Right lobe of liver (tissue), 6 donors: ENCODE measurements at places on chromosomes 6 and 20.
A peak's percentile ranks its signal among the peaks of the same experiment; 100 is the strongest.

DNA sequence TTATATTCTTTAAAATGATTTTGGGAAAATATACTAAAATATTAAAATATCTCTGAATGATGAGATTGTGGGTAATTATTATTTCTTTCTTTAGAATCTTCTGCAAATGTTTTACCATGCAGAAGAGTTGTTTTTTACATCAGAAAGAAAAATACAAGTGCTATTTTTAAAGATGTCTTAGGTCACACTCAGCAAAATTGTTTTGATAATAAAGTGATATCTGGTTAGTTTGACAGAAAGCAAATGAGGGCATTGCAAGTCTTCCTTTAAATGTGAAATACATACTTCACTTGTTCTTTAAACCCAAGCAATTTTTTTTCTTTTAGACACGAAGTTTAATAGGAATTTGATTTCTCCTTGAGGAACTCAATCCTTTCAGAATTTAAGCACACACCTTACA is 43.6 kb upstream of the STXBP5 start:
- no peak for DNase-seq

DNA sequence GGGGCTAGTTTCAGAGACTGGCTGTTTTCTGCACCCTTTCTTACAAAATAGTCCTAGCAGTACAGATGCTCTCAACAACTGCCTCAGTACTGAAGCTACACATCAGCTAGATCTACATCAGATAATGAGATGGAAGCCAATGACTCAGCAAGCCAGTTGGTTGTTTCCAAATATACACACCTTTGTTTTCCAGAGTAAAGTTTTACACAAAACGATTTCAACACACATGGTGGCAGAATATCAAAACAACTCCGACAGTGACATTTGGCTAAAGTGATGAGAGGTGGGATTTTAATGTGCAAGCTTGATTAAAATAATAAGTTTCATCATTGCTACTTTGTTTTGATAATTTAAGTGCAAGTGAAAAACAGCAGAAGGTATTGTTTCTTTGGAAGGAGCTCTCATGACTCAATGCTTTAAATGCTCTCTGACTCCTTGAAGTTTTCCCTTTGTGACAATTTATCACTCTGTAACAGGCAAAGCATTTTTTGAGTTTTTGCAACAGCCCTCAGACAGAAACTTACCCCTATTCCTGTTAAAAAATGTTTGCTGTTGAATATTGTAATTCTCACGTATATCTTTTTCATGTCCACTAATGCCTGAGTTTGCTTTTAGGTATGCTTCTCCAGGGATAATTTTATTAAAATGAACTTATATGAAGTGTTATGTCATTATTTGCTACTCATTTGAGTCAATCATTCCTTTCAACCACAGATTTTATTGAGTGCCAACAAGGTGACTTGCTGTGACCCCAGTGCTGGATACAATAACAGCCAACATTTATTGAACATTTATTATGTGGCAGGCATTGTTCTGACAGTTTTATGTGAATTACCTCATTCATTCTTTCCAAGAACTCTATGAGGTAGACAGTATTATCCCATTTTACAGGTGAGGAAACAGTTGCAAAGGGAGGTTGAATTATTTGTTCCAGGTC is 882.0 kb downstream of the TFAP2A start:
- no peak for DNase-seq

- DNase-seq, result no peak
These were observed 61.3 kb upstream of the RNF24 start for GRCh38 chr20:4076671-4077070.

- DNase-seq, result no peak
These were observed 218.8 kb upstream of the MAP3K7 start for GRCh38 chr6:90805619-90806155.

- no peak for DNase-seq
These were observed 27.8 kb downstream of the ZNF133 start for GRCh38 chr20:18316166-18316565.

GRCh38 chr6:53484476-53485280 is 60.2 kb downstream of the GCLC start:
- DNase-seq, result no peak

DNA sequence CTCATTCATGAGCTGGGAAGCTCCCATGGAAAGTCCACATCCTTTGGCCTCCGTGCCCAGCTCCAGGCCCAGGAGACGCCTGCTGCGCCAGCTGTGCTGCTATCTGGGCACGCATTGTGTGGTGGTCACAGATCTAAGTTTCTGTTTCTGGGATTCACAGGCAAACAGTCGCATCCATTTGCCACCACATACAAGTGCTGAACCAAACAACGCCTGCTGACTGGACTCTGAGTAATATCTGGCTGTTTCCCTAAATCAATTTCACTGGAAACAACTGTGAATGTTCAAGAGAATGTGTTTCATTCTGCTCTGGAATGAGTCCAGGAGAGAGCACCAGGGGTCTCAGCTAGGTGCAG is 45.5 kb downstream of the IRF4 start:
- no peak for DNase-seq

DNA sequence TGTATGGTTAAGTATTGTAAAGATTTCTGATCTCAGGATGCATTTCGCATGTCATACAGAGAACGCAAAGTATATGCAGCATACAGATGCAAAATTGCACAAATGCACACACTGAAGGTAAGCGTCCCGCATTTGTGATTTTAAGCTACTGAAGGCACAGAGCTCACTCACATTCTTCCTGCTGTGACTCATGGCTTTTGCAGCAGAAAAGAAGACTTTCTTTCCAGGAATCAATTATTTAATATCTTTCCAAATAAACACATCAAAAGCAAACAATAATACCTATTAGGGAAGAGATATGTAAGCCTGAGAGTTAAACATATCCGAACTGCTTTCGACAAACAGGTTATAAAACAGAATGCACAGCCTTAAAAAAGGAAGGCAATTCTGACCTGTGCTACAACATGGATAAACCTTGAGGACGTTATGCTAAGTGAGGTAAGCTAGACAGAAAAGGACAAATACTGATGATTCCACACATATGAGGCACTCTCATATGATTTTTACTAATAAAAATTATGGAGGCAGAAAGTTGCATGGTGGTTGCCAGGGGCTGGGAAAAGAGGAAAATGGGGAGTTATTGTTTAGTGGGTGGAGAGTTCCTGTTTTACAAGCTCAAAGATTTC is 109.0 kb downstream of the TFAP2A start:
- DNase-seq, result no peak

DNA sequence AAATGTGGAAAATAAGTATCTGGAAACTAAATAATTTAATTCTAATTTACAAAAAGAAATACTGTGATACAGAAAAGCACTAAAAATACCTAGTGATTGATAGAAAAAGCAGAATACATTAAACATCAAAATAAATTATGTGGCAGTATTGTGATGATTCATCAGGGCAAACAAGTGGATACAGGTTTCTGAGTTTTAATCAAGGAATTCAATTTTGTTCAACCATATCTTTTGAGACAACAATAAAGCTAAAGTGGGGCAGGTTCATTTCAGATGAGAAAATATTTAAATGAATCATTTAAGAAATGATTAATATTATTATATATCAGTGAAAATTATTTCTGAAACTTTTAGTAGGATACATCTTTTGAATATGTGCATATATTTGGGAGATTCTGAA is 49.8 kb downstream of the GRIK2 start:
- DNase-seq, result no peak

- DNase-seq, result no peak
These were observed at the start of gene CCN6 for GRCh38 chr6:112054001-112054400. Gene CCN6 (plus strand): TSS chr6:112054104. CDS start chr6:112054358, 254 bp downstream.

- no peak for DNase-seq
These were observed 46.0 kb downstream of the STX7 start for GRCh38 chr6:132466952-132467351.

DNA sequence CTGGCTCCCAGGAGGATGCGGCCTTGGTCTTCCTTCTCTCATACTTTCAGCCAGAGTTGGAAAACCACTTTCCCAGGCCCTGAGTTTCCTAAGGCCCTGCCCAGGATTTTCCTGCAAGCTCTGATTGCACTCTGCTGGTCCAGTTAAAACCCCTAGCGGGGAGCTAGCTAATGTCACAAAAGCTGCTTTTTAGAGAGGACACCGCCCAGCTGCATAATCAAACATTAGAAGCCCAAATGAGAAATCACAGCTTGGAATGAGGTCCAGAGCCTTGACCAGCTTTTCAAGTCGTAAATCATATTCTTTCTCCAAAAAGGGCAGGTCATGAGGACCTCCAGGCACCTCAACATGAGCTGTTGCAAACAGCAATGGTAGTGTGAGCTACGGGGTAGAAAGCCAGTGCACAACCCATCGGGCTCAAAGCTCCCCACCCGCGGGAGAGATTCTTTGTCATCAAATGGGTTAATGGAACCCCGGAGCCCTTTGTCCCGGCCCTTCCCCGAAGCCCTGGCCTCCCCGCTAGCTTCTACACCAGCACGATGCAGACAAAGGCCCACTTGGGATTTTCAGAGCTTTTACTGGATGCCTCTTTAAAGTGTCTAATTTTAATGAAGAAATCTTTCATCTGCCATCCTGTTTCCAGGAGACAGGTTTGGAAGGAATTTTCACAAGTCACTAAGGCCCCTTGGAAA is 134.0 kb downstream of the SCML4 start:
- no peak for DNase-seq

GRCh38 chr20:32893263-32894025 is 34.7 kb downstream of the EFCAB8 start:
- no peak for DNase-seq

DNA sequence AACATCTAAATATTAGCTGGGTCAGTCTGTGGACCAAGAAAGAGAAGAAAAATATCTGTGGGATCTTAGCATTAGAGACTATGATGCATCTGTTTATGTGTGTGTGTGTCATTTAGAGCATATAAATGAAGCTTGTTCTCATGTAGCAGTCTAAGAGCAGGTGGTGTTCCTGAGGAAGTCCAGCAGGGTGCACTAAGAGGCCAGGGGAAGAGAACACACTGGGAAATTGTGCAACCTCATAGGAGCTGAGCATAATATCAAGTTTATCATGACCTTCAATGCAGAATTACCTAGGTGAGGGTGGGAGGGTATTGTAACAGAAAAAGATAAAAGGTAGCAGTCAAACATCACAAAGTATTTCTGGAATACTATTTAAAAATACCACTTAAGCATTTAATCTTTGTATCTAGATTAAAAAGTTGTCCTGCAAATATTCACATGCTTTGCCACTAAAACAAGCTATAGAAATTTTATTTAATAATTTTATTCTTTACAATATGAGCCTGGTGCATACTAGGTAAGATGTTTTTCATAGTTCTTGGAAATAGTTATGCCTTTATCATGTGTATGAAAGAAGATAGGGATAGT is 80.5 kb downstream of the SMPDL3A start:
- no peak for DNase-seq

- DNase-seq, result peak; percentile 71
These were observed 34.2 kb downstream of the PPP1R3G start for GRCh38 chr6:5119090-5119951.

DNA sequence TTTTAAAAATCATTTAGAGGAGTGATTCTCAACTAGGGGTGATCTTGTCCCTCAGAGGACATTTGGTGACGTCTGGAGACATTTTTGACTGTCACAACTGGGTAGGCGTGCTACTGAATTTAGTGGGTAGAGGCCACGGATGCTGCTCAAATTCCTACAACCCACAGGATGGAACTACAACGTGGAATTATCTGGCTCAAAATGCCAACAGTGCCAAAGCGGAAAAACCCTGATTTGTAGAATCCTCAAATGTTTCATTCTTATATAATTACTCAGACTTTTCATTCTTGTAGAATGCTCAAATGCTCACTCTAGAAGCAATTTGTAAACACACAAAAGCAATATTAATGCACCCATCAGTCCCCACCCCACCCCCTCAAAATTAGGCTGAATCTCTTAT is 229.8 kb downstream of the ZMYND8 start:
- DNase-seq, result no peak

GRCh38 chr20:59831916-59832270 is 101.5 kb downstream of the SYCP2 start:
- DNase-seq, result no peak

DNA sequence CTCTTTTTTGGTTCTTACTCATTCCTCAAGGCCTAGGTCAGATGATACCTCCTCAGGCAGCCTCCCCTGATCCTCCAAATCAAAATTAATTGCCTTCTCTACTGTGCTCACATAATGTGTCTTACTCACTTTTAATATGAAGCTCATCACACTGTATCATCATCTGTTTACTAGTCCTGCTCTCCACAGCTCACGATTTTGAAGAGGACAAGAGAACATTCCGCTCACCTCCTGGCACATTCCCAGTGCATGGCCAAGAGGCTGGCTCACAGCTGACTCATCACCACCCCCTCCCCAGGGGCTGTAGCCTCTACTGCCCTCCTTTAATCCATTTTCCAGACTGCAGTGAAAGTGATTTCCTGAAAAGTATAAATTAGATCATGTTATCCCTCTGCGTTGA is 133.1 kb downstream of the ALDH8A1 start:
- no peak for DNase-seq

DNA sequence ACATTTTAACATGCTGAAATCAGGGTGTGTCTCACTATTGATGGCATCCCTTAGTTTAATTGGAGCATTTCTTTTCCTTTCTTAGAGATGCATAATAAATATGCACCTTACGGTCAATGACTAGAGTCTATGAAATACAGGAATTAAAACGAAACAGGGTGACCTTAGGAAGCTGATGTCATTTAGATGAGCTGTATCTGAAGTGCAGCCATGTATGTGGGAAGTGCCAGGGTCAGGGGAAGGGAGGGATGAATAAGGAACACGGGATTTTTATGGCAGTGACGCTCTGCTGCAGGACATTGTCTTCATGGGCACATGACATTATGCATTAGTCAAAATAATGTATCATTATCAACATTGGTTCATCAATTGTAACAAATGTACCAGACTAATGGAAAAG is 84.0 kb downstream of the AGPAT4 start:
- DNase-seq, result no peak

DNA sequence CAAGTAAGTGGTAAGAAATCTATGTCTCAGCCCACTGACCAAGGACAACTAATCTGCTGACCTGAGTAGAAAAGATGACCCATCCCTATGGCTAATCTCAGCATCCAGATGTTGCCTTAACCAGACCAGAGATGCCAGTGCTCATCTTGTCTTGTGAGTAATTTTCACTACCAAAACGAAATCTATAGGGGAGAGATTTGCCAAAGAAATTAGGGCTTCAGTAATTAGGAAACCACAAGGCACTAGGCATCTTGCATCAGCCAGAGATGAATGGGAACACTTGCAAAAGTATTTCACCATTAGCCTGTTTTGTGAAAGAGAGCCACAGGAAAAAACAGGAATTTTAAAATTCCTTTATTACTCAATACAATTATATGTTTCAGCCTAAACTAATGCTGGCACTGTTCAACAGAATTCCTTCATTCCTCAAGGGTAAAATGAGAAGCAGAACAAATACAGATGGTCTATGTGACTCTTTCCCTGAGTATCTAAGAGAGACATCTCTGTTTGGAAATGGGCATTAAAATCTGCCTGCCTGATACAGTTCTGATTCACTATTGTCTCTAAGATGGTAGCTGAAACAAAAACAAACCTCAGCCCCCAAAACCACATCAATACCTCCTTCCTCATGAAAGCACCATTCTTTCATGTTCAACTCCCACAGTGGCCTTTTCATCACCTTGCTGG is 87.8 kb downstream of the GMDS start:
- DNase-seq, result no peak

- no peak for DNase-seq
These were observed 53.8 kb downstream of the SLC35F1 start for GRCh38 chr6:117960877-117961276.
